ENCODE measurements at places on chromosomes 6 and 20.

DNA sequence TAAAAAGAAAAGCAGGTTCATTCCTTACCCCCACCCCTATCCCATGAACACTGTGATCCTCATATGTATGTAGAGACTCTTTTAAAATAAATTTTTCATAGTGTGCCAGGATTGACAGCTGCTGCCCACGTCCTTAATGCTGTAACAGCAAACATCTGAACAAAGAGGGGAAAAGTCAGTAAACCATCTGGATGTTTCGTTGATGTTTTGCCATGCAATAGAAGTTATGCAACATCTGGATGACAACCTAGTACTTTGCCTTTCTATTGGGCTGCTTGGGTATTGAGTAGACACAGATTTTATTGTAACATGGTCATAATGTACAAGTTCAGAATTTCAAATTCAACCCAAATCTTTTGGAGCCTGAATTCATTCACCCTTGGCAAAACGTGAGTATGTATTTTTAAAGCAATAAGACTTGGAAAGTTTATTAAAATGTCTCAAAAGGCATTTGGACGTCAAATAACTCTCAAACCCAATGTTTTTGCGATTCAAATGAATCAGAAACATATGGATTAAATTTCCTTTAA, 500.3 kb downstream of the DHX35 start:
- DNase-seq = no peak

DNA sequence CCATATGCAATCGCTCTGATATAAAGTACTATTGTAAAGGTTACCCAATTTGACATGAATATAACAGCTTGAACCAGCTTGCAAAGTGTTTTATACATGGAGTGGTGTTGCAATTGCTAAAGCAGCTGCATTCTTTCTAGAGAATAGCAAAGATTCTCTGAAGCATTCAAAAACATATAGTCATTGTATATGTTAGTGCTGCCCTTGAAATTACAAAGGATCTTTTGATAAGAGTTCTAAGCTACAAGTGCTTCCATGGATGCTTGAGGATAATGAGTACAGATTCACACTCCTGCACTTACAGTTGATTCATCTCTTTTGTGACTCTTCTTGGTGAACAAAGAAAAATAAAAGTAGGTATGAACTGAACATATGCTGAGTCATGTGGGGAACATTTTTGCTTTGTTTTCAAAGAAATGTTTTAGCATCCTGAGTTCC, 175.7 kb downstream of the ALDH8A1 start:
- DNase-seq = no peak

DNA sequence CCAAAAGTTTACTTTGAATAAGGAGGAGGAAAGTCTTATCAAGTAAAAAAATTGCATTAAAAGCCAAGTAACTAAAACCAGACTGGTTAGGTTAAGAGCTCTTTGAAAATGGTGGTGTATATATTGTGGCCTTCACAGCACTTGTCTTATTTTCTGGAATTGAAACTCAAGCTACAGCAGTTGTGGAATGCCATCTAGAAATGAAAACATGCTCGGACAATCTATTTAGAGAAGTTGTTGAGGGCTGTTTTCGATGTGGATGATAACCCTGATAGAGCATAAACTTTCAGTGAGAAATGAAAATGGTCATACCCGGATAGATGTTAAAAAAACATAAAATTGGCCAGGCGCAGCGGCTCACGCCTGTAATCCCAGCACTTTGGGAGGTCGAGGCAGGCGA, 47.0 kb downstream of the ARID1B start:
- no peak for DNase-seq

GRCh38 chr20:44406572-44407137, 51.2 kb downstream of the HNF4A start:
- DNase-seq = peak; percentile 22

DNA sequence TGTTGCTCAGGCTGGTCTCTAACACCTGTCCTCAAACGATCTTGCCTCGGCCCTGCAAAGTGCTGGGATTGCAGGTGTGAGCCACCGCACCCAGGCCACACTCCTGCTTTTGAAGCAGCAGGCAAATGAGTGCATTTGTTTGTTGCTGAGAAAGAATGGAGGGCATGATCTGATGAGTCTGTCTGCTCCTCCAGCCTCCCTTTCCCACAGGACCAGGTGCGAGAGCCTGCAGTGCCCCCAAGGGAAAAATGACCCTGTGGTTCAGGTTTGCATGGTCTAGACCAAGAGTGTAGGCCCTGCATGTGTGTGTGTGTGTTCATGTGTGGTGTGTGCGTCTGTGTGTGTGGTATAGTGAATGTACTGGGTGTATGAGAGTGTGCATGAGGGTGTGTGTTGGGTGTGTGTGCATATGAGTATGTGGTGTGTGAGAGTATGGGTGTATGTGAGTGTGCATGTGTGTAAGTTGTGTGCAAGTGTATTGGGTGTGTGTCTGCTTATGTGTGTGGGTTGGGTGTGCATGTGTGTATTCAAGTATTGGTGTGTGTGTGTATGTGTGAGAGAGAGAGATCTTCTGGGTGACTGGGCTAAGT, 22.8 kb upstream of the FOXC1 start:
- no peak for DNase-seq

DNA sequence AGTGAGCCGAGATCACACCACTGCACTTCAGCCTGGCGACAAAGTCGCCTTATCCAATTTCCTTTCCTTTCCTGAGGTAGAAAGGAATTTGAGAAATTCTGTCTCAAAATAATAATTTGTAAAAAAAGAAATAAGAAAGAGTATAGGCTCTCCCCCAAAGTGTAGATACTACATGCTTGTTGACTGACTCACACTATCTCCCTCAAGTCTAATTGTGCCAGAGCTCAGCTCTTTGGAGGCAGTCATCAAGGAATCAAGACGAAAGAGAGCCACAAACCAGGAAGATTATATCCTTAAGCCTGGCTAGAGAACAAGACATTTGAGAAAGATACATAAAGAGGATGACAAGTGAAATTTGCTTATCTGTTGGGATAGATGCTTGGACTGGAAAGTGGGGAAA, 3.7 kb upstream of the FKBPL start:
- no peak for DNase-seq

DNA sequence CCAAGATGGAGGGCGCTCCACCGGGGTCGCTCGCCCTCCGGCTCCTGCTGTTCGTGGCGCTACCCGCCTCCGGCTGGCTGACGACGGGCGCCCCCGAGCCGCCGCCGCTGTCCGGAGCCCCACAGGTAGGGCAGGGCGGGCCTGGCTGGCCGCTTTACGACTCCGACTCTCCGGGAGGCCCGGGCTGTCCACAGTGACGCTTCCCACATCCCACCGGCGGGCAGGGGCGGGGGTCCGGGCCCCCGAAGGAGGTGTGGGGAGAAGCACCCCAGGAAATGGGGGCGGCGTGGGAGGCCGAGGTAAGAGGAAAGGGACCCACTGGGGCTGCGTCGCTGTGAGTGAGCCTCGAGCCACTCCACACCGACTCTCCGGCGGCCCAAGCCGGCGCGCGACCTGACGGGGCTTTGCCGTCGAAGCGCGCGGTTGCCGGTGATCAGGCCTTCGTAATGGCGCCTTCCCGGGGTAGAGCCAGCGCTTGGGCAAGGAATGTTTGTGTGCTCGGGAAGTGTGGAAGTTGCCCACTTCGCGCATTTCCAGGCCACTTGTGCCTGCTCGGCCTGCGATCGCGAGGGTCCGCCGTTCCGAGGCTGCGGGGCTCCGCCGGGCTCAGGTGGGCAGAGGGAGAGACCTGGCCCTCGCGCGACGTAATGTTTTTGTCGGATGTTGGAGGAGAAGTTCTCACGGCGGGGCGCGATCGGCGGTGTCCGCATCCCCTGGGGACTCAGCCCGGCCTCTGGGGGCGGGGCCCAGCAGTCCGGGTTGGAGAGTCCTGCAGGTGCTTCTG, 427 bp downstream of the GINM1 start:
- peak; percentile 65 for DNase-seq

All from right lobe of liver (tissue), 6 donors.